Activated CD4-positive, alpha-beta T cell treated with anti-CD3 and anti-CD28 coated beads, Interleukin-2, amount 50 U/mL, for 24 hours (primary cell): ENCODE measurements at places on chromosomes 12 and 14.

GRCh38 chr14:65580973-65581372 is 168.4 kb downstream of the FUT8 start:
- no peak for DNase-seq

DNA sequence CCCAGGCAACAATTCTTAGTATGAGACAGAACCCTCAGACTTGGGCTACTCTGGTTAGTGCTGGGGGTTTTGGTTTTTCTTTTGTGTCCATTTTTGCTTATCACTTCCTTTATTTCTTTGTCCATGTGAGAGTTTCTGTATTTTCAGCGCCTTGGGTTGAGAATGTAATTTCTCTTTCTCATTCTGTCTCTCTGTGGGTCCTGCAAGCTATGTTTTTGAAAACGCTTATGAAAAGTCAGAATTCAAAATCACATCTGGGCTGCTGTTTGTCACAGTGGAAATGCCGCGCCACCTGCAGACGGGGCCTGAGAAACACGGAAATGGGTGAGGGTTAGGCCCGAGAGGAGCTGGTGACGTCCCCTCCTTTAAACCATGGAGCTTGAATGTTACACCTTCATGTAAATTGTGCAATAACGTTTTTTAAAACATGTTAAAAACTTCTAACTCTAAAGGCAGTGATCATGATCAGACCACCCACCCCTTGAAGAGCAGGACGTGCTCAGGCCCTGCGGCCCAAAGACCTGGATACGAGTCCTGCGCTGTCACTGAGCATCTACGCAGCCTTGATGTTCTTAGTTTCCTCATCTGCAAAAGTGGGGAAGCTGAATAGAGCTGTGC is 26.1 kb downstream of the JDP2 start:
- no peak for DNase-seq

- DNase-seq = no peak
Measured at GRCh38 chr14:95483309-95484165, 32.9 kb downstream of the SYNE3 start.

GRCh38 chr14:105384605-105385321 is 13.6 kb upstream of the TEX22 start:
- DNase-seq = no peak

GRCh38 chr14:38944691-38945090 is 158.3 kb downstream of the SEC23A start:
- no peak for DNase-seq

GRCh38 chr14:96508900-96509299 is 6.7 kb downstream of the PAPOLA start:
- no peak for DNase-seq

DNA sequence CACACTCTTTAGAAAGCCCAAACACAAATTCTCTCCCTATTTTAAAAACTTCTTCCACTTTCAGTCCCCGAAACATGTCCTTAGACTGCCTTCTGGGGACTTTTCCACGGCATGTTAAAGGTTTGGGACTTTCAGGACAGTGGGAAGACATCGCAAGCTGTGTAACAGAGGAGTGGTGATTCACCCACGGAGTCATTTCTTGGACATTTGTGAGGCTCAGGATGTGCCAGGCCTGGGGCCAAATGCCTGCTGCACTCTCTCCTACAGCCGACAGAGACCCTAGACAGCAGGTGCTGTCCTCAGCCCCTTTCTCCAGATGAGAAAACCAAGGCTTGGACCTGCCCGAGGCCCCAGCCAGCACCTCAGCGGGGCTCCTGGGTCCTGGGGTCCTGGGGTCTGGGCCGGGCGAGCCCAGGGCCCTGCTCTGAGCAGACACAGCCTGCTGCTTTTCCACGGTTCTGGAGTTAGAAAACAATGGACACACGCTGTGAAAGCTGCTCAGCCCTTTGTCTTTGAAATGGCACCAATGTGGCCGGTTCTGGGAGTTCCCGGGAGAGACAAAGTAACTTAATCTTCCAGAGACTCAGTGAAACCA is 370.2 kb upstream of the SFSWAP start:
- DNase-seq = no peak
